ENCODE measurements at places on chromosomes 12 and 14. TPM values are rescaled to one million over a fixed set of nuclear protein-coding genes. Genes with fewer than 3 reads are reported as not detected.

GRCh38 chr12:52501490-52501889 lies 8.4 kb upstream of the KRT6A start:
- no peak overlapping the region for H3K27ac ChIP-seq
- peaks cover 4% of the 10 kb centered on the region for H3K4me1 ChIP-seq
- DNase-seq: no peak
- H3K27me3 ChIP-seq: no peaks in the 10 kb centered on the region
- H3K4me3 ChIP-seq: no peak overlapping the region

Gene LRRC9
- total RNA-seq: 2.6 TPM

DNA sequence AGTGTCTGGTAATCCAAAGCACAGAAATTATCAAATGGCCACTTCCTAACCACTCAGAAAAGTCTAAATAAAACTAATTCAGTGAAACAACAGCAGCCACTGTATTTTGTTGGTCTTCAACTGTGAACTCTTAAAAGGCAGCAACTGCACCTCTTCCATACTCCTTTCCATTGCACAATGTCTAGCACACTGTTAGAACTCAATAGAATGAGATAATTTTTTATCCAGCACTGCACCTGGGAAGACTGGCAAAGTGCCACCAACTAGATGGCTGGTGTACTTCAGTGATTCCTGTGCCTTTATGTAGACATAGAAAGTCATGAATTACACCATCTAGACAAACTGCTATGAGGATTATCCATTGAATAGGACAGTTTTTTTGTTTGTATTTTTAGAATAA lies 26.2 kb downstream of the LGR5 start:
- no peaks in the 10 kb centered on the region for H3K27me3 ChIP-seq
- no peak overlapping the region for H3K4me3 ChIP-seq
- no peak for DNase-seq
- no peaks in the 10 kb centered on the region for H3K4me1 ChIP-seq

- no peak overlapping the region for H3K4me3 ChIP-seq
- DNase-seq: no peak
- H3K36me3 ChIP-seq: no peaks in the 10 kb centered on the region
Measured at GRCh38 chr12:87801860-87802720, 227.1 kb downstream of the C12orf50 start.

Gene SERPINA9
- total RNA-seq: not detected

GRCh38 chr14:26996246-26996645 lies 398.4 kb upstream of the NOVA1 start:
- H3K27me3 ChIP-seq: no peaks in the 10 kb centered on the region
- no peaks in the 10 kb centered on the region for H3K4me1 ChIP-seq

Gene MON2
- total RNA-seq: 32.2 TPM

Gene GLS2
- 24.5 TPM for total RNA-seq

GRCh38 chr14:78598046-78598920 lies 428.1 kb downstream of the NRXN3 start:
- H3K27me3 ChIP-seq: no peaks in the 10 kb centered on the region
- no peak overlapping the region for H3K4me3 ChIP-seq
- H3K4me1 ChIP-seq: no peaks in the 10 kb centered on the region
- DNase-seq: peak; percentile 89

Gene SLC7A7
- total RNA-seq: 3.6 TPM

Gene SLC4A8
- 9.2 TPM for total RNA-seq

GRCh38 chr12:65335021-65335714 lies 56.7 kb downstream of the MSRB3 start:
- no peak for DNase-seq
- no peak overlapping the region for H3K4me3 ChIP-seq
- H3K4me1 ChIP-seq: peaks cover 9% of the 10 kb centered on the region
- no peaks in the 10 kb centered on the region for H3K27me3 ChIP-seq
- H3K27ac ChIP-seq: no peak overlapping the region
- H3K36me3 ChIP-seq: no peaks in the 10 kb centered on the region

- peak overlapping the region; percentile 35 for H3K27ac ChIP-seq
- H3K27me3 ChIP-seq: no peaks in the 10 kb centered on the region
Measured at GRCh38 chr14:102728501-102728900, 48.7 kb upstream of the TRAF3 start.

Gene KRT77
- not detected for total RNA-seq

- H3K36me3 ChIP-seq: no peaks in the 10 kb centered on the region
- H3K4me3 ChIP-seq: no peak overlapping the region
- no peaks in the 10 kb centered on the region for H3K4me1 ChIP-seq
- no peak for DNase-seq
Measured at GRCh38 chr12:88299567-88300101, 157.5 kb downstream of the TMTC3 start.

- no peak overlapping the region for H3K4me3 ChIP-seq
- DNase-seq: no peak
- H3K27me3 ChIP-seq: no peaks in the 10 kb centered on the region
- peaks cover 20% of the 10 kb centered on the region for H3K4me1 ChIP-seq
Measured at GRCh38 chr12:22956690-22957089, 331.7 kb downstream of the ETNK1 start.

Gene SOAT2
- total RNA-seq: not detected

GRCh38 chr12:78802593-78802992 lies 62.0 kb upstream of the SYT1 start:
- H3K27ac ChIP-seq: no peak overlapping the region
- H3K4me3 ChIP-seq: no peak overlapping the region
- H3K4me1 ChIP-seq: no peaks in the 10 kb centered on the region
- H3K27me3 ChIP-seq: no peaks in the 10 kb centered on the region
- peak; percentile 8 for DNase-seq
- no peaks in the 10 kb centered on the region for H3K36me3 ChIP-seq

- no peak overlapping the region for H3K27ac ChIP-seq
- H3K27me3 ChIP-seq: no peaks in the 10 kb centered on the region
- H3K4me3 ChIP-seq: no peak overlapping the region
- peaks cover 17% of the 10 kb centered on the region for H3K4me1 ChIP-seq
- no peak for DNase-seq
Measured at GRCh38 chr12:46818642-46819041, 7.2 kb downstream of the SLC38A4 start.

DNA sequence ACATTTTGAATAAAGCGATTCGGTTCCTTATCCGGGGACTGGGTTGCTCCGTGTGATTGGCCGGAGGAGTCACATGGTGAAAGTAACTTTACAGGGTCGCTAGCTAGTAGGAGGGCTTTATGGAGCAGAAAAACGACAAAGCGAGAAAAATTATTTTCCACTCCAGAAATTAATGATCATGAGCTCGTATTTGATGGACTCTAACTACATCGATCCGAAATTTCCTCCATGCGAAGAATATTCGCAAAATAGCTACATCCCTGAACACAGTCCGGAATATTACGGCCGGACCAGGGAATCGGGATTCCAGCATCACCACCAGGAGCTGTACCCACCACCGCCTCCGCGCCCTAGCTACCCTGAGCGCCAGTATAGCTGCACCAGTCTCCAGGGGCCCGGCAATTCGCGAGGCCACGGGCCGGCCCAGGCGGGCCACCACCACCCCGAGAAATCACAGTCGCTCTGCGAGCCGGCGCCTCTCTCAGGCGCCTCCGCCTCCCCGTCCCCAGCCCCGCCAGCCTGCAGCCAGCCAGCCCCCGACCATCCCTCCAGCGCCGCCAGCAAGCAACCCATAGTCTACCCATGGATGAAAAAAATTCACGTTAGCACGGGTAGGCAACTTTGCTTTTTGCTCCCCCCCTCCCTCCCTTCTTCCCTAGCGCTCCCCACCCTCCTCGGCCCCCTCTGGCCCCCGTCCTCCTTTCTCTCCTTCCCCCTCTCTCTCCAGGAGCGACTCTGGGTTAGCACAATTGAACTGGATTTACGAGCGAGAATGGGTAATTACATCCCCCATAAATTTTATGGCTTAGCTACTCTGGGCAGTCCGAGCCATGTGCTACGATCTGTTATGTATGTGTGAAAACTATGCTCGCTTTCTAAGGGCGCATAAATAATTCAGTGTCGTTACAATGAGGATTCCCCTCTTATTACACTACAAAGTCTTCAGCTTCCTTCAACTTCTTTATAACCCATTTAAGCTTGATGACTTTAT lies at the start of gene HOXC4:
Gene HOXC4, plus strand, starts transcription at position 85 of the 991 bp plus-strand sequence. Its CDS starts 88 bp downstream, at position 173.
- peaks cover 100% of the 10 kb centered on the region for H3K27me3 ChIP-seq
- no peak for DNase-seq
- H3K36me3 ChIP-seq: no peaks in the 10 kb centered on the region
- no peak within 1 kb of the TSS for H3K27ac ChIP-seq
- peaks cover 94% of the 10 kb centered on the region for H3K4me1 ChIP-seq
- H3K4me3 ChIP-seq: peak within 1 kb of the TSS; percentile 53

Gene INHBC
- not detected for total RNA-seq

DNA sequence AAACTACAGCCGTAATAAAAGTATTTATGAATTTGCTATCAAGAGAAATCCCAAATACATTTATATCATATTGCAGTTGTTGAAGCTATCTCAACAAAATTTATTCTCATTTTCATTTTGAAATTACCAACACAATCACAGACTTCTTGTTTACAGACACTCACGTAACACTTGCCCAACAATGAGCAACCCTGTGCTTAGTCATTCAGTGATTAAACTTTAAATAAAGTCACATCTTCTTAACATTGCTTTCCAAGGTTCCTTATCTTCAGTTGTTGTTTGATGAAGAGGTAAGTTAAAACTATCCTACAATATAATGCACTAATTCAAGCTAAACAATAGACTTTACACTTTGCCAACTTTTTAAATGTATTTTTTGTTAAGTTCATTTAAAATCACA lies 601.8 kb downstream of the SLC16A7 start:
- DNase-seq: no peak
- no peak overlapping the region for H3K4me3 ChIP-seq
- no peaks in the 10 kb centered on the region for H3K36me3 ChIP-seq
- no peak overlapping the region for H3K27ac ChIP-seq
- H3K4me1 ChIP-seq: peaks cover 7% of the 10 kb centered on the region

Gene TAS2R42
- total RNA-seq: not detected

- no peak overlapping the region for H3K27ac ChIP-seq
- no peaks in the 10 kb centered on the region for H3K4me1 ChIP-seq
- H3K36me3 ChIP-seq: no peaks in the 10 kb centered on the region
- H3K4me3 ChIP-seq: peak overlapping the region; percentile 38
Measured at GRCh38 chr14:51776102-51776894, 84.1 kb upstream of the GNG2 start.

- H3K4me3 ChIP-seq: no peak overlapping the region
- peaks cover 32% of the 10 kb centered on the region for H3K27me3 ChIP-seq
- DNase-seq: no peak
- no peaks in the 10 kb centered on the region for H3K36me3 ChIP-seq
Measured at GRCh38 chr12:89160716-89161123, 191.6 kb downstream of the DUSP6 start.

- H3K36me3 ChIP-seq: no peaks in the 10 kb centered on the region
- no peak overlapping the region for H3K27ac ChIP-seq
- DNase-seq: no peak
- H3K27me3 ChIP-seq: no peaks in the 10 kb centered on the region
Measured at GRCh38 chr12:70661466-70662161, 24.4 kb upstream of the PTPRB start.

Gene DBX2
- total RNA-seq: not detected

GRCh38 chr12:1630133-1630826 lies 1.2 kb downstream of the WNT5B start:
- H3K4me1 ChIP-seq: peaks cover 54% of the 10 kb centered on the region
- H3K27me3 ChIP-seq: peaks cover 85% of the 10 kb centered on the region
- DNase-seq: peak; percentile 61

DNA sequence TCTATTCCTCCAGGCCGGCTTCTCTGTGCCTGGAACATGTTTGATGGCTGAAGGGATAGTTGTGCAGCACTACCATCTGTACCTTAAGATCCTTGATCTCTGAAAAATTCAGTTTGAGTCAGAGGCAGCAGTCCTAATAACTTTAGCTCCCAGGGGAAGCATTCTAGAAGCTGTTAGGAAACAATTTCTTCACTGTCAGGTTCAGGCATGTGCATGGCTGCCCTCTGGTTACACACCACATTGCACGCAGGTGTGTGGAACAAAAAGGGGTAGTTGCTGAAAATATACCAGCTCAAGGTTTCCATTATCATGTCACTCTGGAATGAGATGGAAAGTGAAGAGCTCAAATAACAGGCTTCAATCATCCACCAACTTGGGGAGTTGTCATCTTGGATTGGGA lies 80.1 kb downstream of the CHST11 start:
- H3K4me1 ChIP-seq: peaks cover 37% of the 10 kb centered on the region
- H3K4me3 ChIP-seq: no peak overlapping the region
- no peak overlapping the region for H3K27ac ChIP-seq
- H3K36me3 ChIP-seq: no peaks in the 10 kb centered on the region
- no peaks in the 10 kb centered on the region for H3K27me3 ChIP-seq

- H3K4me3 ChIP-seq: no peak overlapping the region
- H3K27me3 ChIP-seq: no peaks in the 10 kb centered on the region
- H3K27ac ChIP-seq: no peak overlapping the region
- no peak for DNase-seq
Measured at GRCh38 chr12:26783131-26783526, 49.9 kb downstream of the ITPR2 start.

Gene ANKRD9
- 95.9 TPM for total RNA-seq

GRCh38 chr14:61113561-61114225 lies 132.6 kb downstream of the SLC38A6 start:
- peaks cover 4% of the 10 kb centered on the region for H3K4me1 ChIP-seq
- peaks cover 14% of the 10 kb centered on the region for H3K36me3 ChIP-seq
- no peak for DNase-seq
- no peak overlapping the region for H3K27ac ChIP-seq

Gene WNT5B
- 2.7 TPM for total RNA-seq
